ENCODE measurements at places on chromosomes 2 and 18.
A peak's percentile ranks its signal among the peaks of the same experiment; 100 is the strongest.

GRCh38 chr2:147352264-147353071, 492.4 kb upstream of the ACVR2A start:
- DNase-seq, result no peak

GRCh38 chr18:55227771-55228170, 268.5 kb upstream of the CCDC68 start:
- DNase-seq, result no peak

DNA sequence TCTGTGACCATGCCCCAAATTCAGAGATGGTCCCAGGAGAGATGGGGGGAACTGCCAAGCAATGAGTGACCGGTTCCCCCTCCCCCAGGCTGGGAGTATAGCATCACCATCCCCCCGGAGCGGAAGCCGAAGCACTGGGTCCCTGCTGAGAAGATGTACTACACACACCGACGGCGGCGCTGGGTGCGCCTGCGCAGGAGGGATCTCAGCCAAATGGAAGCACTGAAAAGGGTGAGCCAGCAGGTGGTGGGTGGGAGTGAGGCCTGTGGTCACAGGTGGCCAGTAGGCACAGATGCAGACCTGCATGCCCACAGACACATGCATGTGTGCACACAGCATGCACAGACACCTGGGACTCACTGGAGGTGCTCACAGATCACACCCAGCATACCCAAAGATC, 117.2 kb downstream of the DYSF start:
- no peak for DNase-seq

GRCh38 chr2:33395655-33396249, 80.7 kb upstream of the RASGRP3 start:
- peak; percentile 69 for DNase-seq

GRCh38 chr2:199979832-199980628, 24.6 kb downstream of the MAIP1 start:
- peak; percentile 88 for DNase-seq

DNA sequence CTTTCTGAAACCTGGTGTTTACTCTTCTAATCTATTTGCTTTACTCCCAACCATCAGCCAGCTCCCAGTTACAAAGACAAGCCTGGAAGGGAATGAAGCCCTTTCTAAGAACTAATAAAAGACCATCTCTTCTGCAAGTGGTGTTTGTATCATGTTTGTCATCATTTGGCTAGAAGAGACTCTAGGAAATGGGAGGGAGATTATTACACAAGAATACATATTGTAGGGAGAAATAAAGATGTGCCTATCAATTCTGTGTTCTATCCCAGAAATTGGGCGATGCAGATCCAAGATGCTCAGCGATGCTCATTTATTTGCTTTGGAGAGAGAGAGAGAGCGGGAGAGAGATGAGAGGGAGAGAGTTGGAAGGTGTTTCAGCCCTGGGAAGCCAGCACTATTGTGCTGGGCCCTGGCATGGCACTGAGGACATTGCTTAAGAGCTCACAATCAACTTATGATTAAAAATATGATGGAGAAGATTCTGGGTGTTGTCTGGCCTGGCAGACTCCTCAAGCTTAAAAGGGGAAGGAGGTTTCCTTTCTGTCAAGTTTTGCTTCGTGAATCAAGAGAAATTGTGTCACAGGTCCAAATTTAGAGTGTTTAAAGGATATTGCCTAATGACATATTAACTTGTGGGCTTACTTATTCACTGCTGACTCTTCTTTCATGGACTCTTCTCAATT, 41.8 kb upstream of the AFF3 start:
- DNase-seq, result no peak
